ENCODE measurements at places on chromosomes 5 and 9. TPM values are rescaled to one million over a fixed set of nuclear protein-coding genes. Genes with fewer than 3 reads are reported as not detected.

RNF183 gene
- polyA plus RNA-seq, result 1.7 TPM

DOCK2 gene
- polyA plus RNA-seq, result 5.9 TPM

SLC24A2 gene
- polyA plus RNA-seq, result not detected

HRH2 gene
- polyA plus RNA-seq, result 6.3 TPM

GFRA3 gene
- 0.67 TPM for polyA plus RNA-seq

GPR21 gene
- polyA plus RNA-seq, result not detected

ARHGEF39 gene
- polyA plus RNA-seq, result 8.7 TPM

GIN1 gene
- 3.8 TPM for polyA plus RNA-seq

IL3 gene
- polyA plus RNA-seq, result not detected

RNF208 gene
- polyA plus RNA-seq, result 10.8 TPM

ADAMTS16 gene
- not detected for polyA plus RNA-seq

PSMD5 gene
- polyA plus RNA-seq, result 17.2 TPM

STKLD1 gene
- polyA plus RNA-seq, result 8.1 TPM
